Activated T-cell treated with anti-CD3 and anti-CD28 coated beads for 24 hours (primary cell): ENCODE measurements at places on chromosomes 6 and 20.

- no peak for DNase-seq
Measured at GRCh38 chr6:106122938-106123656, 37.0 kb downstream of the PRDM1 start.

DNA sequence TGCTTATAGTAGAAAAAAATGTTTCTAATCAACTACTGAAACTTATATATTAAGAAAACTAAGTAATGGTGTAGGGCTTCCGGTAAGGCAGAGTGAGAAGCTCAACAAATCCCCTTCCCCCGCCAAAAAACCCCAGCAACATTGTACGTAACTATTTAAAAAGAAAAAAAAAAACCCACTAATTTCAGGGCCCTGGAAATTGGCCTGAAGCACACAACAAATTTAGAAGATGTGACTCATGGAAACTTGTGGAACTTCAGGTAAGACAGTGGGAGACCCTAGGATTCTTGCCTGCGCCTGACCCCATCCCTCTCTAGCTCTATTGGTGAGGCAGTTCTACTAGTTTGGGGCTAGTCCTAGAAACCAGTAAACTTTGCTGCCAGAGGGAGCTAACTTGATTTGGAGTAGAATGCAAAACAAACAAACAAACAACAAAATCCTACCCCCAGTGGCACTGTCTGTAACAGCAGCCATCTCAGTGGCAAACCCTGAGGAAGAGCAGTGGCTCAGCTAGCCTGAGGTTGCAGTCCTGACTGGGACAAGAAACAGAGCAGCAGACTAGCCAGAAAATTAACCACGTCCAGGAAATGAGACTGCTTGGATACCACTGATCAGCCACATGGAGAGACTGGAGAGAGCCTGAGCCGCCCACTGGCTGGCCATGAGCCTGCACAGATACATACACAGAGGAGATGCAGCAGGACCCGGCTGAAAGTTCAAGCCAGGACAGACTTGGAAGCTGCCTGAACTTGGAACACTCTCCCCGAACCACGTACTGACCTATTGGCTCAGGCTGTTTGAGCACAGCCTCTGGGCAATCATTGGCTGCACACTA, 135.1 kb downstream of the TBXT start:
- DNase-seq, result no peak

- DNase-seq, result no peak
Measured at GRCh38 chr6:9620263-9620662, 794.6 kb downstream of the TFAP2A start.

GRCh38 chr20:24674921-24675605, 205.6 kb downstream of the SYNDIG1 start:
- no peak for DNase-seq

DNA sequence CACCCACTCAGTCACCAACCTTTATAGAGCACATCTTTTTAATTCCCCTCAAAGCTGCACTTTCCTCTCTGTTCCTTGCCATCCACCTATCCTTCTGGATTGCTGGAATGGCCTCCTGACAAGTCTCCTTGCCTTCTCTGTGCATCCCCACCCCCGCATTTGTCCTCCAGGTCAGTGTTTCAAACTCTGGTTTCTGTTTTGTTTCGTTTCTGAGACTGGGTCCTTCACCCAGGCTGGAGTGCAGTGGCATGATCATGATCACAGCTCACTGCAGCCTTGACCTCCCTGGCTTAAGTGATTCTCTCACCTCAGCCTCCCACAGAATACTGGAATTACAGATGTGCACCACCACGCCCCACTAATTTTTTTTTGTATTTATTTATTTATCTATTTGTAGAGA, 96.2 kb downstream of the PLCB1 start:
- DNase-seq, result no peak

DNA sequence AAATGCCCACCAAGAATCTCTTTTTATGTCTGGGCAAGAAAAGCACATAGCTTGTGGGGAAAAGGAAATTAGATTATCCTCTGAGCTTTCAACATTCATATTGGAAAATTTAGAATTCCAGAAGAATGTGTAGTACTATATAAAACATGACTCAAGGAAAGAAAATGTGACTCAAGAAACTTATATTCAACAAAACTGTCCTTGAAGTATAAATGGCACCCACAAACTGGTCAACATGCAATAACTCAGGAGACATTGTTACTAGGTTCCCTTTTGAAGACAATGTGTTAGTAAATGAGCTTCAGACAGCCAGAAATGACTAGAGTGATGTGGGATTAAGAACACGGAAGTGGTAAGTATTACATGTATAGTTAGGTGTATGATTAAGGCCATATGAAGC, 26.1 kb upstream of the TINAG start:
- no peak for DNase-seq

DNA sequence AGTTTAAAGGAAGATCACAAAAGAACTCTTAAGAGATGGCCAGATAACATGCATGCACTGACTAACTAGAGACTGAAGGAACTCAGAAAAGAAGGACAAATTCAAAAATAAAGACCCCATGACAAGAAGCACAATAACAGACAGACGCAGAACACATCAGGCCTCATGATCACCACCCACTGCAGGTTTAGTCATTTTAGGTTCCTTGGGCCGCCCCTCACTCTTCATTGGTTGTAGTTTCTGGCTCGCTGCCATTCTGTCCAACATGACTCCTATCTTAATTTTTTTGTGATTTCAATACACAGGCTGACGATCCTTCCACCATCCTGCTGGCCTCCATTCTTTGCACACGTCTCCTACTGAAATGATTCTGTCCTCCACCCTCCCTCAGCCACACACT, 21.6 kb downstream of the STX7 start:
- DNase-seq, result no peak

DNA sequence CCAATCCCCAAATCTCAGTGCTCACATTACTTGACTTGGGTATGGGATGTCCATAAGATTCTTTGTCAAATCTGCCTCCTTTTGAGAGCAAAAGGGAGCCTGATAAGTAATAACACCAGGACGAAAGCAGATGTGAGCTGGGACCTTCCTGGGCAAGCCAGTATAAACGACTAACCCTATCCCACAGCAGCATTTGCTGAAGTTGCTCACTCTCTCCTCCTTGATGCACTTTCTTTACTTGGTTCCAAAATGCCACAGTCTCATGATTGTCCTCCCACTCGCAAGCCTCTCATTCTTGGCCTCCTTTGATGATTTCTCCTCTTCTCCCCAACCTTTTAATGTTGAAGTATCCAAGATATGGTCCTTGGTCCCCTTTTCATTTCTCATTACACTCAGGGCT, 44.7 kb upstream of the TAGAP start:
- no peak for DNase-seq

DNA sequence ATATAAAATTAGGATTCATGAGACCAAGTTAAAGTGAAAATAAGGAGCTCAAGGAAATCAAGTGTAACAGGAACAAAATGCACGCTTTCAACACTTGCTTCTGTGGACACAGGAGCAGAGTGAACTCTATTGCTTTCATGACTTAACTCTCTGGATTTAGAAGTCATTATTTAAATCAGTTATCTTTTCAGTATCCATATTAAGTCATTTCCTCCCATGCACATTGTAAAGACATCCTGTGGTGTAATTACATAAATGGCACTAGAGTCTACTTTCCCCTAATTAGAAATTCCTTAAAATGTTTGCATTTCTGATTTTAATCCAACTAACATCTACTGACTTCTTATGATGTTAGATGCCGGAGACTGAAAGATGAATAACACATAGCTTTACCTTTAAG, 88.0 kb downstream of the INSM1 start:
- DNase-seq, result no peak

DNA sequence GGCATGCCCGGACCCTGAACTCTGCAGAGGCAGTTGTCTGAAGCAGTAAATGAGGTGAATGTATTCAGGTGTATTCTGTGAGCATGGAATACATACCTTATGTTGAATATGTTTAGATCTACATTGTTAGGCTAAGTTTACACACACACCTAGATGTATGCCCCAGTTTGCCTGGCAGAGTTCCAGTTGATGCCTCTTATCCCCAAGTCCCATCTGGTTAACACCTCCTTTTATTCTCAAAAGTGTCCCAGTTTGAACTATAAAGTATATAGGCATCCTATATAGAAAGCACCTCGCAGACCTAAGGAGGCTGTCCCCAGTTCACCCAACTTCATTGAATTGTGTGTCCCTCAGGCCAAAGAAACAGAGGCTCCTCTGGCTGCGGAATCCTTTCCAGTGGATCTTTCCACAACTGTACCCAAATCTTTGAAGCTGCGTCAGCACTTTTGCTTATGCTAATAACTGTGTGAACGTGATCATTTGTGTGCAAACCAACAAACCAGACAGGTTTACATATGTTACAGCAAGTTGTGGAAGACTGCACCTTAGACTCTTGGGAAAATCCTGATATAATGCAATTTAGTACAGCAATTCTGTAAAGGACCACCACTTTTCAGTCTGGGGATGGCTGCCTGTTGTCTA, 4.8 kb upstream of the DHX35 start:
- DNase-seq, result no peak

- no peak for DNase-seq
Measured at GRCh38 chr6:168020242-168020641, 22.8 kb downstream of the KIF25 start.

DNA sequence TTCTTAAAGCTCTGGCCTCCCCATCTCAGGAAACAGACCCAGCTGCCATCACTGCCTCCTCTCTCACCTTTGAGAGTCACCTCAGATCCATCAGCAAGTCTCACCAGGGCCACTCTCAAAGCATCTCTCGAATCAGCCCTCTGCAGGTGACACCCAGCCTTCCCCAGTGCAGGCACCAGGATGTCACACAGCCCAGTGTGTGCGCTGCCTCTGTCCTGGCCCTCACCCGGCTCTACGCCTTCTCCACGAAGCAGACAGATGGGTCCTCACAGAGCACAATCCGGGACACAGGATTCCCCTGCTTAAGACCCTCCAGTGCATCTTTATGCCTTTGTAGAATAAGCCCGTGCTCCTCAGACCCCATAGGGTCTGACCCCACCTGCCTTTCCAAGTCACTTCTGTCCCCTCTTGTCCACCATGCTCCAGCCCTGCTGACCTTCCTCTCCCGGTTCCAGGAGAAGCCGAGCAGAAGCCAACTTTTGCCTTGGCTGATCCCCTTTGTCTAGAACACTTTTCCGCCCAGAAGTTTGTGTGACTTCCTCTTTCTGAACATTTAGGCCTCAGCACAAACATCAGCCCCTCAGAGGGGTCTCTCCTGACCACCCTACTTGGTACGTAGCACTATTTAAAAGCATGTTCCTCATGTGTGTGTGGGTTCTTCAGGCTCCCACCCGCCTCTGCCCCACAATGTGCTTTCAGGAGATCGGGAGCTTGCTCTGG, 60.2 kb downstream of the PSMG4 start:
- DNase-seq, result no peak

DNA sequence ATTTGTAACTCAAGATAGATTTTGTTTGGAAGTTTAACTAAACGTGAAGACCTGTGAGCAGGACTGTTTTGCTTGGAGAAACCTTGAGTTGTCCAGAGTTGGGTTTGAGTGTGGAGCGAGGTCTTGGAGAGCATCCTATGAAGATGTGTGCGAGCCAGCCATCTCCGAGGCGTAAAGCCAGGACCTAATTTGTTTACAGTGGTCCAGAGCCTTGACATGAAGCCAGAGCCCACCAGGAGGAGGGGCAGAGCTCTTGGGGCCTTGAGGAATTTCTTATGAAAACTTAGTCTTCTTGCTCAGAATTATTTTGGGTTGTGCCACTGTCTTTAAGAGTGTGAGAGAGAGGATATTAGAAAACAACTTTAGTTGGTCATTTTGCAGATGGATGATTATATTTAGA, 6.3 kb downstream of the CHMP4B start:
- no peak for DNase-seq

DNA sequence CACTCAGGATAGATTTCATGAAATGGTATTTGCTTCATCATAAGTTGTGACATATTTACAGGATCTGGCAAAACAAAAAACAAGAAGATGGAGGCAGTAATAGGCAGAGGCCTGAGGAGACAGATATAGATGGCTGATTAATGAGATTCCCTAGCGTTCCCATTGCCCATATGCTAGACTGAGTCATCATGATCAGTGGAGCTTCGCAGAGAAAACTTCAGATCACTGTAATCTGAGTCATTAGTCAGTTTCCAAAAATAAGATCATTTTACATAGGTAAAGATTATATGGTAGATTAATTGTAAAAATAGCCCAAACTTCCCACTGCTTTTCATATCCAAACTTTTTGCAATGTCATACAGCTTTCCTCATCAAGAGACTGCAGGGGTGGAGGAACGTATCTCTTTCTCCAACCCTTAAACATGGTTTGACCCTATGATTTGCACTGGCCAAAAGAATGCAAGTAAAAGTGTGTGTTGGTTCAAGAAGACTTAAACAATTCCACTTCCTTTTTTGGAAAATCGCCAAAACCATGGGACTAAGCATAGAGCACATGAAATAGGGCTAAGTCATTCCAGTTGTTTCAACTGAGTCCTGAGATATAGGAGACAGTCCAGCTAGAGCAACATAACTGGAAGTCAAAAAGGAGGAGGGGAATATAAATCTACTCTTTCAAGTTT, 626.0 kb downstream of the RNF144B start:
- no peak for DNase-seq

DNA sequence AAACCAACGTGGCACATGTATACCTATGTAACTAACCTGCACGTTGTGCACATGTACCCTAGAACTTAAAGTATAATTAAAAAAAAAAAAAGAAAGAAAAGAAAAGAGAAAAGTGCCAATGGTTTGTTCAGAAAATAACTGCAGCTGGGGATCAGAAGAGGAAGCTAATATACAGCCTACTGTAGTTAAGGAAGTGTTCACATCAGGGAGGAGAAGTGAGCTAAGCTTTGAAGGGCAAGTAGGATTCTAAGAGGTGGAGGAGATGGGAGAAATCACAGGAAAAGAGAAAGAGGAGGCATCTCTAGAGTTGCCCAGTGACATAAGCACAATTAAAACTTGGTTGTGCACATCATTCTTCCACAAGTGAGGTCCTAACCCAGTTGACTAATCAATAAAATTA, 214.4 kb upstream of the DTNBP1 start:
- no peak for DNase-seq

GRCh38 chr6:164882236-164882635, 427.2 kb downstream of the C6orf118 start:
- no peak for DNase-seq

DNA sequence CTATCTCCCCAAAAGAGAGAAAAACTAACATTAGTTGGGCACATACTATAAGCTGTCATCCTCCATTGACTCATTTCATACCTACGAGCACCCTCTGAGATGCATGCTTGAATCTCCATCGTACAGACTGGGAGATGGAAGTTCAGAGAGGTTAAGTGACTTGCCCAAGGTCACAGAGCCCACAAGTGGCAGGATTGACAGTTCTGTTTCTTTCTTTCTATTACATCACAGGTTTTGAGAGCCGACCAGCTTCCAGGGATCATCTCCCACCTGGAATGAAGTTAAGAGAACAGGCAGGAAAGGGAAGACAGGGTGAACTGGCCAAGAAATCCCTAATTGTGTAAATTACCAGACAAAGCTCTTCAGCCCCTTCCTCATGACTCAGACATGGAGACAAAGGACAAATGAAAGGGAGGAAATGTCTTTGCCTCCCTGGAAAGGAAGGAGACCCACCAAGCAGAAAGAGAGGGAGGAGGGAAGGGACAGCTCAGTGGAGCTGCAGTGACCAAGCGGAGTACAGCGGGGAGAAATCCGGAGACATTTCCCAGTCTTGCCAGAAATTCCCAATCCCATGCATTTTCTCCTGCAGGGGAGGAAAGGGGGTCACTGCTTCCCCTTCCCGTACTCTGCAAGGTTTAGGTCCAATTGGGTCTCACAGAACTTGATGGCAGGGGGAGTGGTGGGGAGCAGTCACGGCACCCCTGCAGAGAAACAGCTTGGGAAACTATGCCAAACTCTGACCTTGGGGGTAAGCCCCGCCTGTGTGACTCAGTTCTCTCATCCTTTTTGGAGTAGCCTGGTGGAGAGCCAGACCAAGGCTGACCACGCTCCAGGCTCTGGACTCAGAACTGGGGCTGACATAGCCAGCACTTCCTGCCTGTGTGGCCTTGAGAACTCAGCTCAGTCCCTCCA, 154.3 kb downstream of the ANKRD60 start:
- no peak for DNase-seq
